A549 treated with Mapracorat at 1 μM for 4 hours (cell line): ENCODE measurements at places on chromosomes 1 and 21. TPM values are rescaled to one million over a fixed set of nuclear protein-coding genes. Genes with fewer than 3 reads are reported as not detected.

The CELA2A gene
- total RNA-seq: not detected in 5 replicates

The ST6GALNAC3 gene
- total RNA-seq: 0.47 to 1.1 TPM (median 0.93 TPM) in 5 replicates

The LMX1A gene
- not detected in 5 replicates for total RNA-seq

The CD34 gene
- 0.05 to 0.06 TPM in 2 of 5 replicates, not detected in the others for total RNA-seq

The KRTAP21-2 gene
- not detected in 5 replicates for total RNA-seq

The RNU5D-1 gene
- not detected in 5 replicates for total RNA-seq

The ATP1A2 gene
- 0.04 to 0.10 TPM (median 0.05 TPM) in 5 replicates for total RNA-seq

The HPCAL4 gene
- 0.21 to 0.30 TPM (median 0.26 TPM) in 5 replicates for total RNA-seq

The RUNX3 gene
- 4.2 to 6.5 TPM (median 5.7 TPM) in 5 replicates for total RNA-seq

The ASCL5 gene
- total RNA-seq: 0.09 to 0.13 TPM (median 0.10 TPM) in 3 of 5 replicates, not detected in the others

The BRDT gene
- not detected in 5 replicates for total RNA-seq

The SYCP1 gene
- total RNA-seq: not detected in 5 replicates

The NT5C1A gene
- total RNA-seq: not detected in 5 replicates

The RGS1 gene
- total RNA-seq: not detected in 5 replicates

The OR6N1 gene
- not detected in 5 replicates for total RNA-seq

The SLAMF1 gene
- not detected in 5 replicates for total RNA-seq

The TMEM125 gene
- not detected in 5 replicates for total RNA-seq

The CBR3 gene
- total RNA-seq: 10.7 to 14.1 TPM (median 13.5 TPM) in 5 replicates

The ECE1 gene
- 49.3 to 63.8 TPM (median 60.7 TPM) in 5 replicates for total RNA-seq
